ENCODE measurements at places on chromosomes 4 and X. TPM values are rescaled to one million over a fixed set of nuclear protein-coding genes. Genes with fewer than 3 reads are reported as not detected.

Gene PHF8
- total RNA-seq = 12.7 TPM

DNA sequence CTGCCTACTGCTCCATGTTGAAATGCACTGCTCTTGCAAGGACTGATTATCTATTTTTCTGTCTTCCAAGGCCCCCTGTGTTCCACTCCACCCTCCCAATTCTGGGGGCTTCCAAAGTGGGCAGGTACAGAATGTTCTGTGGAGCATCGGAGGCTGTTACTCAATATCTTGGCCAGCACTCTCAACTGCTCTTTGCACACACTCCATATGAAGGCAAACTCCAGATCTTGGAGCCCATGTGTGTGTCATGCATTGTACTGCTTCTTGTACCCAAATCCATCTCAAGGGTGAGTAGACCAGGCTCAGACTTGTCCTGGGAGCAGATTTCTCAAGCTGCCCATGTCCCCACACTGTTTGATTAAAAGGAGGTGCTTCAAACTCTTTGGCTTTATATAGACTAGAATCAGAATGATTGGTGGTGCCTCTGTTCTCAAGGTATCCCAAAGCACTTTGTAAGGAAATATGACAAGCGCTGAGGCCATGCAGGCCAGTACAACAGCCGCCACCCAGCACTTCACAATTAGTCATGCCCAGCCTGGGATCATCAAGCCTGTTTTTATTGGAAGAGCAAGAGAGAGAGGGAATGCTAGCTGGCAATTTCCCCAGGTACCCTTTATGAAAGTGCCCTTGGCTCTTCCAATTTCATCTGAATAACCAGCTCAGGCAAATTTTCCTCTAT is 44.3 kb downstream of the AR start:
- H3K4me3 ChIP-seq = no peak overlapping the region
- H3K36me3 ChIP-seq = no peaks in the 10 kb centered on the region
- H3K27me3 ChIP-seq = no peaks in the 10 kb centered on the region
- H3K27ac ChIP-seq = no peak overlapping the region
- no peaks in the 10 kb centered on the region for H3K4me1 ChIP-seq

GRCh38 chr4:176238826-176239225 is 30.2 kb downstream of the ASB5 start:
- peaks cover 14% of the 10 kb centered on the region for H3K4me1 ChIP-seq
- H3K4me3 ChIP-seq = no peak overlapping the region
- no peaks in the 10 kb centered on the region for H3K36me3 ChIP-seq
- H3K27me3 ChIP-seq = no peaks in the 10 kb centered on the region
- H3K27ac ChIP-seq = peak overlapping the region; percentile 75

DNA sequence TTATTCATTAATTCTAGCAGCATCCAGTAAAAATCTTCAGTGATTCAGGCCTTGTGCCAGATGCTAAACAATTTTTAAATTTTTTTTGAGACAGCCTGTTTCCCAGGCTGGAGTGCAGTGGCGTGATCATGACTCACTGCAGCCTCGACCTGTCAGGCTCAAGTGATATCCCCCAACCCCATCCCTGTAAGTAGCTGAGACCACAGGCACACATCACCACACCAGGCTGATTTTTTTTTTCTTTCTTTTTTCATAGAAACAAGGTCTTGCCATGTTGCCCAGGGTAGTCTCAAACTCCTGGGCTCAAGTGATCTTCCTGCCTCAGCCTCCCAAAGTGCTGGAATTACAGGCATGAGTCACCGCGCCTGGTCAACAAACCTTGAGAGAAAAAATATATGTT is 705.5 kb downstream of the ARAP2 start:
- no peaks in the 10 kb centered on the region for H3K36me3 ChIP-seq
- no peak overlapping the region for H3K4me3 ChIP-seq
- H3K4me1 ChIP-seq = no peaks in the 10 kb centered on the region
- H3K27me3 ChIP-seq = no peaks in the 10 kb centered on the region
- DNase-seq = no peak
- H3K27ac ChIP-seq = no peak overlapping the region
